ENCODE measurements at places on chromosomes 7 and 10.

DNA sequence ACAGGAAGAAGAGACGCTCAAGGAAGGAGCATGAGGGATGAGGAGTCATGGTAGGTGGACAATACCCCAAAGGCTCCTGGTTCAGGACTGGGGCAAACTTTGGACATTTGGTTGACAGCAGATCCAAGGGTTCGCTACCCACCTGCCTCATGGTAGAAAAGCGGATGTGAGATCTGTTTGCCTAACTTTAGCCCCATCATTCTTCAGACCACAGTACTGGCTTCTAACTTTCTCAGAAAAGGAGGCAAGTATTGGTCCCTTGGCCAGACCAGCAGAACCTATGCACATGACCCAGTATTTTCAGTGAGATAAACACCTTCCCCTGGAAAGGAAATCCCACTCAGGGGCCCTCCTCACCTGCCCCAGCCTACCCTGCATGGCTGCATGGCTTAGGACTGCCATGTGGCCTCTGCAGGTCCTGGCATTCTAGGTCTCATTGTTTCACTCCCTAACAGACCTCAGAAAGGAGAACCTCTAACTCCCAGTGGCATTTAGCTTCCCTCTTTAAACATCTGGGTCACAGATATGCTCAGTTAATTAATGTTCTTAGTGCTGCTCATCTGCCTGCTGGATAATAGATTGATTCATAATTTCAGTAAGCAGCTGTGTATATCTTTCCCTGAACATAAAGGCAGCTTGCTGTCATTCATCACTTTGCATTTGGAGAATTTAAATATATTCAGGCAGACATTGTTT, 574.1 kb downstream of the GALNT17 start:
- no peak for DNase-seq

DNA sequence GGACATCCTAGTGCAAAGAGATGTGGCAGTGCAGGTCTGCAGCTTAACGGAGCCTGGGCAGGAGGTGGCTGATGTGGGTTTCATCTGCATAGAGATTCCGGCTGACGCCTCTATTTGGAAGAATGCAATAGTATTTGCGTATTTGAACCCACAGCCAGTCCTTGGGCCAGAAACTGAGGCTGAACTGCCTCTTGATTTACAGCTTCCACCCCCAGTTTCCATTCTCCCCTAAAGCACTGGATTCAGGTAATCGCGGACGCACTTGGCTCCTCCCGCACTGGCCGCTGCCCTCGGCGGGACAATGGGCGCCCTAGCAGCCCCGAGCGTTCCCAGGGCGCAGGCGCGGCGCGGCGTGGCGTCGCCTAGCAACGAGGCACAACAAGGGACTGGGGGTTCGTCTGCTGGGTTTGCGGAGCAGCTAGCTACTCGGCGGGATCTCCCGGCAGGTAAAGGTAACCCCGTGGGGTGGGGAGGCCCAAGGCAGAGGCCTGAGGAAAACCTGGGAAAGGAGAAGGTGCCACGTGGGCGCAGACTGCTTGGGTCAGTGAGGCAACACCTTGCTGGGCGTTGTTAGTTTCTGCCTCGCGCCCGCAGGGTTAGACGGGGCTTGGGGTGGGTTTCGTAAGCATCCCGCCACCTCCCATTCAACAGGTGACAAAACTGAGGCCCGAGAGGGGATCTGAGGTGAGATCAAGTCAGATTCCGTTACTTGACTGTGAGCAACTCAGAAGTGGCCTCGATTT, at the start of gene ARMC3:
Gene ARMC3 (plus strand): TSS at position 393 of the 743 bp plus-strand sequence. CDS start 3,944 bp downstream, outside the sequence.
- peak; percentile 52 for DNase-seq

DNA sequence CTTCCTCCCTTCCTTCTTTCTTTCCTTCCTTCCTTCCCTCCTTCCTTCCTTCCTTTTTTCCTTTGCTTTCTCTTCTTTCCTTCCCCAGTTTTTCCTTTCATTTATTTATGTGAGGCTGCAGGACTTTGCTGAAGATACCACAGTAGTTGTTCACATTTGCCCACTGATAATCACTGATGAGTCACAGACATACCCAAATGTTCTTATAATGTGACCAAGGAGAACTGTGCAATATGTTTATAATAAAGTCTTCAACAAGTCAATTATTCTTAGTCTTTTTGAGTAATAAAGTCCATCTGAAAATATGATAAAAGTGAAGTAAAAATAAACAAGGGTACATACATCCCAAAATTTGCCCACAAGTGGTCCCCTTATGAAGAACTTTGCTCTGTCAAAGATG, 159.7 kb downstream of the GNAI1 start:
- DNase-seq: no peak

- DNase-seq: no peak
Measured at GRCh38 chr7:150976529-150977381, 1.4 kb downstream of the KCNH2 start.

GRCh38 chr10:101373063-101373462, 19.1 kb downstream of the BTRC start:
- no peak for DNase-seq

GRCh38 chr10:73247509-73248258, 629 bp upstream of the DNAJC9 start:
- no peak for DNase-seq

GRCh38 chr10:3034616-3035015, 32.7 kb upstream of the PFKP start:
- DNase-seq: no peak

GRCh38 chr7:28064437-28064836, 116.2 kb downstream of the JAZF1 start:
- no peak for DNase-seq

- DNase-seq: peak; percentile 7
Measured at GRCh38 chr10:111756217-111757061, 427.1 kb downstream of the GPAM start.

- DNase-seq: no peak
Measured at GRCh38 chr7:39480901-39481300, 85.3 kb upstream of the YAE1 start.

DNA sequence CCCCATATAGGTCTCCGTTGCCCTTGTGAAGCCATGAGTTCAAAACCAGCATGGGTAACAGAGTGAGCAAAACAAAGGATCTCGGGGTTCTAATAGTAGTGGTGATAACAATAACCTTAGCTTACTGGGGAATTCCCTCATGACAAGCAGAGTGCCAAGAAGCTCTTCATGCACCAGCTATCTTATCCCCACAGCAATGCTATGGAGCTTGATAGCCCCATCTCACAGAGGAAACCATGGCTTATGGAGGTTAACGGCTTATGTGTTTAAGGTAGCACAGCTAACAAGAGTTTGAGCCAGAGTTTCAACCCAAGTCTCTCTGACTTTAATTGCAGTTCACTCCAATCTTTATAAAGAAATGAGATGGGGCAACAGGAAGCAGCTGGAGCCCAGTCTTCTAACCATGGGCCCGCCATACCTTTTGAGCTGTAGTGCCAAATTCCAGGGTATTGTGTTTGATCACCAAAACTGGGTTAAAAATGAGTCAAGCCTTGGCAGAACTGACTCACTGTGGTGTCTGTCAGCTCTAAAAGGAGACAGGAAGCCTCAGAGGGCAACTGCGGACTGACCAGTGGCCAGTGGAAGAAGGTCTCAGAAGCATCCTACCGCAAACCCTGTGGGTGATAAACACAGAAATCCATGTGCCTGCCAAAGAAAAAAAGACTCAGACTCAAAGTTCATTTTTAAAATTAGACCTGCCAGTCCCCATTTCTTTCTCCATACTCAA, 16.5 kb upstream of the PLAU start:
- no peak for DNase-seq

GRCh38 chr7:10412422-10413019, 561.2 kb upstream of the PHF14 start:
- peak; percentile 8 for DNase-seq

GRCh38 chr7:68725843-68726785, 872.2 kb upstream of the AUTS2 start:
- no peak for DNase-seq

DNA sequence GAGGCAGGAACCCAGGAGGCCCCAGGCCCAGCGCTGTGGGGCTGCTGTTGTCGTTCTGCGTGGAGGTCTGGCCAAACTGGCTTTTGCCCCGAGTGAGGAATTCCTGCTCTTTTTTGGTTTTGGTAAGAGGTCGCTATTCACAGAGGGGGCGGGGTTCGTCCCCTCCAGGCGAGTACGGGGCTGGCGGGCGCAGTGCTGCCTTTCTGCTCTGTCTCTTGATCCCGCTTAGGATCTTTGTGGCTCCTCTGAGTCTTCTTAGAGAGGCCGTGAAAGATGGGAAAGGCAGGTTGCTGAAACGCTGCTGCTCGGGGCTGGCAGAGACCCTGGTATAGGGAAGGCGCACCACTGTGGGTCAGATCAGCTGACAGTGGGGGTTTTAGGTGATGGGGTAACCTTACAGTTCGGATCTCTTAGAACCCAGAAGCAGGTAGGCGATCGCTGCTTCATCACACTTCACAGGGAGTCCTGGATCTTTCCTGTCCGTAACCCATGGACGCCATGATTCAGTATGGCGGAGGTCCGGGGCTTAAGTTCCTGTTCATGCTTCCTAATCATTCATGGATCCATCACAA, 136.7 kb downstream of the KIF20B start:
- peak; percentile 8 for DNase-seq

DNA sequence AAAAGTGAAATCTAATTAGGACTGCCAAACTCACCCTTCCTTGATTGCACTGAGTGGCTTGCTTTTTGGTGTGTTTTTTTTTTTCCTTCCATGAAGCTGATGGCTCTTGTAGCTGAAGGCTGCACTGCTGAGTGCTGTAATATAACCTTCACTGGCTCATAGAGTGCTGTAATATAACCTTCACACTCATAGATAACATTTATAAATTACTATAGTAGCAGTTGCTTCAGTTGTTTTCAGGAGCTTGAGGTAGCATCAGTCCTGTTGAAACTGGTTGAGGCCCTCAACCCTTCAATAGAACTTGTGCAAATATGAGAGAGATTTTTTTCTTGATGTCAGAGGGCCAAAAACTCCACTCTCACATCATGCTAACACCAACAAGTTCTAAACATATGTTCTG, 404.9 kb upstream of the MBL2 start:
- DNase-seq: no peak

DNA sequence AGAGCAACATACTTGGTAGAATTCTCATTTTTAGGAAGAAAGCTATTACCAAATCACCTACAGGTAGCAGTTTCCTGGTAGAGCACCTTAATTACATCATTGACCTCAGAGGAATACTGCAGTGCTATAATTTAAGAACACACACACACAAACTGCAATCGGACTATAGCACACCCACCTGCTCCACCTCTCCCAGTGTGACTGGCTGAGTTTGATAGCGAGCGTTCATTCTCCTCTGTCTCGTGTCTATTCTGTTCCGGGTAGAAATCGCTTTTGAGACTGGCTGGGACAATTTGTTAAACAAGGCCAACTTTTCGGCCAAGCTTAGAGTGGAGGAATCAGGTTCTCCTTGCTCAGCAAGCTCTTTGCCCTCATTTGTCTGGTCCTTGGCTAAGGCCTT, 110.5 kb downstream of the SVIL start:
- no peak for DNase-seq

DNA sequence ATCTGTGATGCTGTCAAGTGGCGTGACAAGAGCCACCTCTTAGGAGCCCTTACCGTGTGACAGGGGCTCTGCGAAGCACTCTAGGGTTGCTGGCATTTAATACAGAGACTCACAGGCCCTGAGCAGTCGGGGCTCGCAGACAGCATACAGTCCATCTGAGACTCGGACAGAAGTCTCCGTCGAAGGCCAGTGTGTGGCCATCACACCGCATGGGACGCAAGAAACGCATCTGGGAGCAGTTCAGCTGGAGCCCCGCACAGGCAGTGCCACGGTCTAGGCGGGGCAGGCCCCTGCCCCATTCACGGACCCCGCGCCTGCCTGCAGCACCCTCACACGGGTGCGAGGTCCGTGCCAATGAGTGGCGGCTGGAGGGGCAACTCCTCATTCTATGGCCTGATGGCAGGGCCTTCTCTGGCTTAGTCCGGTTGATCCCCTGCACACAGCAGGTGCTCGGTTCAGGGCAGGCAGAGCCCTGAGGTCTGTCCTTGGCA, 33.6 kb downstream of the IQCE start:
- no peak for DNase-seq

- DNase-seq: no peak
Measured at GRCh38 chr10:102117391-102118159, 2.6 kb downstream of the LDB1 start.

DNA sequence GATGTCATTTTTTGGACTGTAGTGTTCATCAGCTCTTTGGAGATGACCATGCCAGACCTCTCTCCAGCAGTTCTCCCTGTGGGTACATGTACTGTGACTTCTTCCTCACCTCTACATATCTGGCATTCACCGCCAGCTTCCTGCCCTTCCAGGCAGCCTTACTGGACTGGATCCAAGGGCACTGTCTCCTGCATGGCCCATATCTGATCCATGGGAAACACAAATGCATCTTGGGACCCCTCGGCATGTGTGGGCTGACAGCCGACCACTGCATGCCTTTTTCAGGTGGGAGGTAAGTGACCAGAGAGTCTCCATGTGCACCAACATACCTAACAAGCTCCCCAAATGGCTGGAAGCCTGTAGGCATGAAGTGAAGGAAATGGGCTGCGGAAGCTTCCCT, 3.9 kb upstream of the BLVRA start:
- DNase-seq: no peak

- no peak for DNase-seq
Measured at GRCh38 chr10:29955329-29955935, 104.0 kb downstream of the JCAD start.

DNA sequence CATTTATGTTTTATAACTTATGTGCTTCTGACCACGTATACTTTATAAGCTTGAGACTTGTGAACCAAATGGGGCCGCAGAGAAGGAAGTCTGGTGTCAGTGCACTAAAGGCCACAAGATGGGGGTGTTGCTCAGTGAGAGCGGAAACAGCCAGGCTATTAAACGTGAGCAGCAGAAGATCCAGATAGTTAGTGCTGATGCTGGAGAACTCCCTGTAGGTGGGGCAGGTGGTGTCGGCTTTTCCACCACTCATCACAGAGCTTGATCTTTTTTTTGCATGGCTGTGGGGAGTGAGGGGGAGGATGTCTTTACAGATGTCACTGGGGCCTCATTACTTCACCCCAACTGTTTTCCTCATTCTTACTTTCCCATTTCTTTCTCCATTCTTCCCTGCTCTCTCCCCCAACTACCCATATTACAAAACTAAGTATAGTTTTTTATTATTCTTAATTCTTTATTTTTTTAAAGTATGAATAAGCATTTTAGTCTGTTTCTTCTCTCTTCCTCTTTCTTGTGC, 34.7 kb downstream of the ACADSB start:
- DNase-seq: peak; percentile 67

GRCh38 chr7:40887099-40887498, 752.3 kb downstream of the SUGCT start:
- no peak for DNase-seq

DNA sequence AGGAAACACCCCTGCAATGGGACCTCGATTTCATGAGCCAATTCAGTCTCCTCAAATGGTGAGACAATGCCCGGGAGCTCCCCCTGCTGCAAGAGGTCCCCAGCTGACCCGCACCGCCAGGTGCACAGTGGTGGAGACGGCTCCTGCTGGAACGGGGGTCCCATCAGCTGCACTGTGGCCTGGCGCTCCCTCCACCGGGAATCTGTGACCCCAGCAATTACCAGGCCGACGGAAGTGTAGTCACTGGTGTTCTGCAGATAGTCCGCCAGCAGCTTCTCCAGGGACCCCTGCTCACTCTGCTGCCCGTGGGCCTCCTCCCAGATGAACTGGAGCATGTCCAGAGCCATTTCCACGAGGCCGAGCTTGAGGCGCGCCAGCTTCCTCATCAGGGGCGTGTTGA, 64.9 kb upstream of the NKX6-2 start:
- DNase-seq: no peak

- DNase-seq: no peak
Measured at GRCh38 chr7:77290425-77290824, 90.8 kb upstream of the FGL2 start.

- DNase-seq: no peak
Measured at GRCh38 chr10:99341860-99342490, 12.8 kb downstream of the CNNM1 start.
